ENCODE measurements at places on chromosomes 5 and 9.

- no peak for DNase-seq
Observed at GRCh38 chr9:127053960-127054359, 68.5 kb downstream of the ANGPTL2 start.

- DNase-seq = no peak
Observed at GRCh38 chr5:178309271-178310013, 76.8 kb upstream of the PHYKPL start.

GRCh38 chr5:13739479-13739878, 205.0 kb downstream of the DNAH5 start:
- DNase-seq = no peak

DNA sequence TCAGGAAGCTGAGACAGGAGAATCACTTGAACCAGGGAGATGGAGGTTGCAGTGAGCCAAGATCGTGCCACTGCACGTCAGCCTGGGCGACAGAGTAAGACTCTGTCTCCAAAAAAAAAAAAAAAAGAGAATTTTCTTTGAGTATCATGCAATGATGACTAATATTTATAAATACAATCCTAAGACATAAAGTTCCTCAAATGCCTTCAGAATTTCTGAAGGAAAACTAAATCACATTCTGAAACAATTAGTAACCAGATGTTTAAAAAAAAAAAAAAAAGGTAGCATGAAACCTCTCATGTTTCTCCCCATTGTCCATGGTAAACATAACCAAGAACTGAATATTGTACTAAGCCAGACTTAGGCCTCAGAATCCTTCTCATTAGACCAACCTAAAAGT, 23.1 kb downstream of the MLLT3 start:
- no peak for DNase-seq

Measured in head of caudate nucleus (tissue), 42 donors.